CD4-positive, alpha-beta T cell treated with Interleukin-21 for 1 hour (primary cell): ENCODE measurements at places on chromosomes 1 and 21.

DNA sequence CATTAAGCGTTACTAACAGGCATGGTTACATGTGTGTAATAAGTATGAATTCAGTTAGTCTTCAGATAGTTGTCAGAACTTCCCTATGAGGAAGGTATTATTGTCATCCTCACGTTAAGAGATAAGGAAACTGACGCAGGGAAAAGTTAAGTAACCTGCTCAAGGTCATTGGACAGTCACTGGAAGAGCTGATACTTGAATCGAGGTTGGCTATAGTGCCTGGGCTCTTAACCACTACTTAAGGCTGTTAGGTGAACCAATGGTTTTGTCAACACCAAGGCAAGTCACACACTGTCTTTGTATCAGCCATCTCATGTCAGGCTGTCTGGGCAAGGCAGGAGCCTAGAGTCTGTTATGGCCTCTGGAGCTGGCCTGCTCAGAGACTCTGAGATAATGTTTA, 16.2 kb downstream of the MFSD2A start:
- no peak for DNase-seq

DNA sequence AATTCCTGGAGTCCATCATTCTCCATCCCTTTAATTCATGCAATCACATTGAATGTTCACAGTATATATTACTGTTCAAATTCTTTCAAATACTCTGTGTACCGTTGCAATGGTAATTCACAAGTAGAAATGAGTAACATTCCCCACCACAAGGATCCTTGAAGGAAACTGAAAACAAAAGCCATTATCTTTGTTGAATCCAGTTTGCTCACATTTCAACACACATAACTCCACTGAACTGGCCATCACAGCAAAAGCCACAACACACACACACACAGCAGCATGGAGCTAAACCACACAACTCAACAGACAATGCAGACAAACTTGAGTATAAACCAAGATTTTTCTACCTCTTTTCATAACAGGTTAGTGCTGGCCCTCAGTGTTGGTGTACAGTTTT, 188.3 kb upstream of the GREM2 start:
- DNase-seq: no peak

DNA sequence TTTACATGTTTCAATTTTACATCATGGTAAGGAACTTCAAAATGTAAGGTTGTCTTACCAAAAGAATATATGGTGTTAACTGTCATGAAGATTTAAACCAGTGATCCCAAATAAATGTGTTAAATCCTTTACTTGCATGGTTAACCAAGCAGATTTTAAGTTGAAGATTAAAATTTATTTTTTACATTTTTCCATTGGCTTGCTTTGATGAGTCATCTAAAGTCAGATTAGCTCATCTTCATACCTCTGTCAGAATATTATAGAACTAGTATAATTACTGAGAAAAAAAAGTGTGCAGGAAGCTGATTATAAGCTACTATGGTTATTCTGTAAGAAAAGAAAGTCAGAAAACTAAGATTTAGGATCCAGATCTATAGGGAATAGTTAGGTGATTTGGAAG, 95.3 kb upstream of the DPH5 start:
- no peak for DNase-seq

DNA sequence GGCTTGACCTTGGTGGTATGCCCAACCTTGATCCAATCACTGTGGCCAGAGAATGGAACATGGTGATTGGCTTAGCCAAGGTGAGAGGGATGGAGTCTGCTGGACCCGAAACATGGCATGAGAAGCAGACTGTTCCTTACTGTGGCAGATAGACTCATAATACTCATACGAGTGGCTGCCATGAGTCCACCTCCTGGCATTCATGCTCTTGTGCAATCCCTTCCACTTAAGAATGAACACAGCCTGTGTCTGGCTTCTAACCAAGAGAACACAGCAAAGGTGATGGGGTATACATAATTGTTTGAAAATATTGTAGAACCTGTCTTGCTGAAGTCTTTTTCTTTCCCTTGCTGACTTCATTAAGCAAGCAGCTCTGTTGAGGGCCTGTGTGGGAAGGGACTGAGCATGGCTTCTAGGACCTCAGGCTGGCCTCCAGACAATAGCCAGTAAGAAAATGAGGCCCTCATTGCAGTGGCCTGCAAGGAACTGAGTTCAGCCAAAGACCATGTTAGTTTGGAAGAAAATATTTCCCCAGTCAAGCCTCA, 85.9 kb downstream of the ZNF281 start:
- no peak for DNase-seq

DNA sequence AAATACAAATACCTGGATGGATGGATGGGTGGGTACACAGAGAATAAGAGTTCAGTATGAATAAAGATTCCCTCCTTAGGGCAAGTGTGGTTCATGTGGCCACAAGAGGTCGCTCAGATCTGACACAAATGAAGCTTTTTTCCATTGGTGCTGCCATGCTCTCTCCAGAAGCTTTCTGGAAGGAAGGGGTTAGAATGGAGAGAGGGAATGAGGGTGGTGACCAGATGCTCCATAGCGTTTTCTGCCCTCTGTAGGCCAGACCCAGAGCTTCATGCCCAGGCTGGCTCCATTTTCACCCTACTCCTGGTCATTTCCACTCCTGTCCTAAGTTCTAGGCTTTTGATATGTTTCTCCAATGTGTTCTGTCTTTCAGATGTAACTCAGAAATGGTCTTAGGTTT, 3.3 kb upstream of the FCRL6 start:
- DNase-seq: peak; percentile 62

DNA sequence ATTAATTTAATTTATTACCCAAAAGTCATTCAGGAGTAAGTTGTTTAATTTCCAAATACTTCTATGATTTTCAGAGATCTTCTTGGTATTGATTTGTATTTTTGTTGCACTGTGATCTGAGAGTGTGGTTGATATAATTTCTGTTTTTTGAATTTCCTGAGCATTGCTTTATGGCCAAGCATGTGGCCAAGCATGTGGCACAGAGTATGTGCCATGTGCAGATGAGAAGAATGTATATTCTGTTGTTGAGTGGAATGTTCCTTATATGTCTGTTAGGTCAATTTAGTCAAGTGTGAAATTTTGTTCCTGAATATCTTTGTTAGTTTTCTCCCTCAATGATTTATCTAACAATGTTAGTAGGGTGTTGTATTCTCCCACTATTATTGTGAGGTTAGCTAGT, 25.3 kb upstream of the IFI16 start:
- no peak for DNase-seq

DNA sequence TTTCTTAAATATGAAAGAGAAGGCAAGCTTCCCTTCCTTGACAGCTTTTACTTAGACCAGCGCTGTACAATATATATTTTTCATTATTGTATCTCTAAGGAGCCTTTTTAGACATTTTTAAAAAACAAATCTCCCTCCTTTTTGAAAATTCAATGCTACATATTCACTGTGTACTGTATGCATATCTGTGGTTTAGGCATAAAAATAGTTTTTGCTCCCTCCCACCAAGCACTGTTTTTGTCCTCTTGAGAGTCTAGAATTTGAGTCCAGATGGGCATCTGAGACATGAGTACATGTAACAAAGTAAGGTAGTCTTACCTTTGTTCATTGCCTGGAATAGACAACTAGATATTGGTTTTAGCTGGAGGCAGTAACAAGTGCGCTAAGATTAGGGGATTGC, 488.5 kb upstream of the RUNX1 start:
- DNase-seq: no peak

DNA sequence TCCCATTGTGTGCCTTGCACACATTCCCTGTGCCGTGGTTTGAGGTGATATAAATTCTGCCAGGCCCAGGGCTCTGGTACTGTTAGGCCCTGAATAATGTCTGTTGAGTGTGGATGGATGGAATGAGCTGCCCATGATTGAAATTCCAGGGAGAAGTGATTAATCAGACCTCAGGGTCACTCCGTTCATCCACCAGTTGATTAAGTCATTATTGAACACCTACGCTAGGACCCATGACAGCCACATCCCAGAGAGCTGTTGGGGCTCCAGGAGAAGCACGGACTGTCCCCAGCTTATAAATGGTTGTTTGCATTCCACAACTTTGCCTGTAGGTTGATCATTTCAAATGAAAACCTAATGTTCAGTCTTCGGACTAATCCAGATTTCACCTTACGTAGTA, 98.4 kb downstream of the CNIH3 start:
- DNase-seq: no peak

GRCh38 chr1:202037706-202038296, 27.4 kb downstream of the ELF3 start:
- no peak for DNase-seq

DNA sequence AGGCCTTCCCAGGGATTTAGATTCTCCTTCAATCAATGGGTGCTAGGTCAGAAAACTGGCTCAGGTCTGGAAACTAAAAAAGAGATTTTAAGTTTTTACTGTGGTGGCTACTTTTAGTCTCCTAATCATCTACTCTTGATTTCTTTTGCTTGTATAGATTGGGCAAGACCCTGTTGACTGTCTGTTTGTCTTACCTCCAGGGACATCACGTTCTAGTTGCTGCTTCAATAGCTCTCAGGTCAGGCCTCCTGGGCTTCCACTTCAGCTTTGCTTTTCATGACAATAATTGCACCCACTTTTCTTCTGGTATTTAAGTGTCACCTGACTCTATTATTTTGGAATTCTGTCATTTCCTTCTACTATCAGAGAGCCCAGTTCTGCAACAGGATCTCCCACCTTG, 28.5 kb upstream of the CREG1 start:
- DNase-seq: no peak

DNA sequence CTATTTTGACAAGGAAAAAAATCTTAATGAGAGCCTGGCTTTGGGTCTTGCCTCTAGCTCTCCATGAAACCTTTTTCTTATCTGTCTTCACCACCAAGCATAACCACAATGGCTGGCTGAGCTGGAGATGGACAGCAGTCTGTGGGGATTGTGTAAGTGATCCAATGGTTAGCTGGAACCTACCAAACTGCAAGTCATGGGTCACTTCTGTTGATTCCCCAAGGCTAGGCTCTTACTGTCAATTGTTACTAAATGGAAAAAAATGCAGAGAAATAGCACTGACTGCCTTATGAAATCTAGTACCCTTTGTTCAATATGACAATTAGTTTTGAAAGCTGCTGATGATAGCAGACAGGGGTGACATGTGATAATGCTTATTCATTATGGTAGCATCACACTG, 359.0 kb downstream of the ST6GALNAC3 start:
- DNase-seq: no peak

DNA sequence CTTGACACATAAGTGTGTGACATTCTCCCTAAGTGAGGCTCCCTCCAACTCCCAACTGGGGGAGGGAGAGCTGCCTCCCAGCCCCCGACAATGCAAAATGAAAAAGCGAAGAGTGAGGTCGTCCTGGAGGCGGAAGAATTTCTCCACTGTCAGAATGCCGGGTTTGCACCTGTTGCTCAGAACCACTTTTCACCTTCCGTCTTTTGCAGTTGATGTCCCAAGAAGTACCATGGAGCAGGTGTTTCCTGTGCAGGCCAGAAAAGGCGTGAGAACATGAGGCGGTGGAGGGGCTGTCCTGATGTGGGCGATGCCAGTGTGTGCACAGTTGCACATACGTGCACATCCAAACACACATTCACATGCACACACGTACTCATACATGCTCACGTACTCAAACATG, 158.6 kb upstream of the AJAP1 start:
- DNase-seq: no peak

- no peak for DNase-seq
Observed at GRCh38 chr21:33030633-33031032, 4.9 kb downstream of the OLIG2 start.

- no peak for DNase-seq
Observed at GRCh38 chr1:230696722-230697437, 17.0 kb downstream of the AGT start.

DNA sequence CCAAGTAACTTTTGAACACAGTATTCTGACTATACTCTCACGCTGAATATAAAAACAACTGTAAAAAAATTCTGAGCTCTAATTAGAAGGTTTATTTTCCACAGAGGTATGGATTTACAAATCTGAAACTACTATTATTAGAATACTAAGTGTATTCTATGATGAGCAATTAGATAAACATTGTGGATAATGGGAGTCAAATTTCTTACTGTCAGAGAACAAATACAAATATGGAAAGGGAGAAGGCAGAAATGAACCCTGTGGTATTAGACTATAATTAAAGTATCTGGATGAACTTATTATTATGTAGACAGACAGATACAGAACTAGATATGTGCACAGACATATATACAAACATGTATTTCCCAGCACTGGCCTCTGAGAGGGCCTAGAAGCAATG, 22.6 kb downstream of the ALDH9A1 start:
- DNase-seq: no peak

GRCh38 chr21:37032877-37033471, 26.5 kb downstream of the RIPPLY3 start:
- DNase-seq: no peak
